Cerebellar nuclear complex (tissue), 1 donor: ENCODE measurements at places on chromosomes 5 and 9.

GRCh38 chr9:28050941-28051340, 477.7 kb upstream of the C9orf72 start:
- no peak for DNase-seq

DNA sequence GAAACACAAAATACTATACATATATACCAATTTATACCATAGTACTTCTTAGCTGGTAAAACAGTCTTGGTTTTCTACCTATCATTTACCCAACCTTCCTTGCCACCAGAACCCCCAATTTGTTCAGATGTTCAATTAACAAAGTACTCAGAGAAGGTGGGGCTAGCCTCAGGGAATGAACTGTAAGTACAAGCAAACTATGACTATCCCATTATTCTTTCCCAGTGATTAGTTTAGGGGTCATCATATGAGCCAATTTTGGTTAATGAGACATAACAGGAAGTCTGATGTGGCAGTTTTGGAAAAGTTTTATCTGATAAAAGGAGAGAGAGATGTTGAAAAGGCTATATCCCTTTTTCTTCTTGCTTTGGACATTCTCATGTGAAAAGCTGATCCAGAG, 125.8 kb downstream of the DTWD2 start:
- DNase-seq, result no peak

DNA sequence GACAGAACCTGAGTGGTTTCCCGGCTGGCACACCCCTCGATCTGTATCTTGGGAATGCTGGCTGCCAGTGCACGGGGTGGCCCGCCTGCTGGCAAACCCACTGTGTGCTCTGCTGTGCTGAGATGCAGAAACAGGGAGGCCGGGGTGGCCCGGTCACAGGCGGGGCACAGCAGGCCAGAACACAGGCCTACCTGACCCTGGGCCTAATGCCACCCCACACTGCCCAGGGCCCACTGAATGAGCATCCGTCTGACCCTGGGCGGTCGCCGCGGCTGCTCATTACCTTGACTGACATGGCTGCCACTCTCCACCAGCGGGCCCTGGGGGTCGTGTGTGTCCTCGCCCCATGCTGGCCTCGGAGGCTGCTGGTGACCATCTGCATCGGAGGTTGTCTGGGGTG, 14.2 kb upstream of the QSOX2 start:
- DNase-seq, result no peak

DNA sequence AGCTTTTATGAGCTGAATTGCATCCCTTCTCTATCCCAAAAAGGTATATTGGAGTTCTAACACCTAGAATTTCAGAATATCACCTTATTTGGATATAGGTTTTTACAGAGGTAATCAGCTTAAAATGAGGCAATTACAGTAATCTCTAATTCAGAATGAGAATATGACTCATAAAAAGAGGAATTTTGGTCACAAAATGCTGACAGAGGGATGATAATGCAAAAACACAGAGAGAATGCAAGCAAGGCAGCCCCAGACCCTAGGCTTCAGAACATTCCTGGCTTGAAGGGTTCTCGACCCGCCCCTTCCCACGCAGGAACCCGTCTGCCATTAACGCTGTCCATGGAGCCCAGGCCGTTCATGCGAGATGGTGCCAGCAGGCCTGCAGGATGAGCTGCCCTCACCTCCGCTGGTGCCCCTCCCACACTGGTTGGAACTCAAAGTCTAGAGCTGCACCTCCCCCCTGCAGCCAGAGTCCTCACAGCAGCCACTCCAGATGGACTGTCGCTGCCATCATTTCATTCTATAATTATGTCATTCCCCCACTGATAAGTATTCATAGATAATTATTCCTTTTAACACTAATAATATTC, 1173.4 kb upstream of the ACO1 start:
- no peak for DNase-seq

DNA sequence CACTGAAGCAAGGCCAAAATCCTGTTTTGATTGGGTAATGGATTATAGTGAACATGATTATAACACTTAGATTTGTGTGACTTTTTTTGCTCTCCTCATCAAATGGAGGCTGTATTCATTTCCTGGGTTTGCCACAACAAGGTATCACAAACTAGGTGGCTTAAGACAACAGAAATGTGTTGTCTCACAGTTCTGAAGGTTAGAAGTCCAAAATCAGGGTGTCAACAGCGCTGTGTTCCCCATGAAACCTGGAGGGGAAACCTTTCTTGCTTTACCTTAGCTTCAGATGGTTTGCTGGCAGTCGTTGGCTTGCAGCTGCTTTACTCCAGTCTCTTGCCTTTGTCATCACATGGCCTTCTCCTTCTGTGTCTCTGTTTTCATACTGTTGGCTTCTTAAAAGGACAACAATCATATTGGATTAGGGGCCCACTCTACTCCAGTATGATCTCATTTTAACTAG, 32.4 kb downstream of the CDC42SE2 start:
- no peak for DNase-seq

DNA sequence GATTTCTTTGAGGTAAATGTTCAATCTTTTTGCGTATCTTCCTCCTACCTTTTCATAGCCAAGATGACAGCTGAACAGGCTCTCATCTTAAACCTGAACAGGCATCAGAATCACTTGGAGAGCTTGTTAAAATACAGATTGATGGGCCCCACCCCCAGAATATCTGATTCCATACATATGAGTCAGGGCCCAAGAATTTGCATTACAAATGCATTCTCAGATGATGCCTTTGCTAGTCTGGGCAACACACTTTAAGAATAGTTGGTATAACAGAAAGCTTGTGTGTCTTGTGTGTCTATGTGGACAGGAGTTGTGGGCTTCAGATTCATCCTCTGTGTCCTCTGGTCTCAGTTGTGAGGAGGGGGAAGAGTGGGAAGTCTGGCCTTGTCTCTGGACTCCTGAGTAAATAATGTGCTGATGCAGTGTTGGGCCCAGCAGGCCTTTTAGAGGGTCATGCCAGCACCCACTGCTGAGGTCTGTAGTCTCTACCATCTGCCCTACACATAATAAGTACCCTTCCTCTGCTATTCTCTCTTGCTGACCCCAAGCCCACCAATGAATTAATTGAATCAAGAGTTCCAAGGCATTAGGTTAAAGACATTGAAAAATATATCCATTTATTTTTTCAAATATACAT, 43.1 kb downstream of the PTCD2 start:
- no peak for DNase-seq

DNA sequence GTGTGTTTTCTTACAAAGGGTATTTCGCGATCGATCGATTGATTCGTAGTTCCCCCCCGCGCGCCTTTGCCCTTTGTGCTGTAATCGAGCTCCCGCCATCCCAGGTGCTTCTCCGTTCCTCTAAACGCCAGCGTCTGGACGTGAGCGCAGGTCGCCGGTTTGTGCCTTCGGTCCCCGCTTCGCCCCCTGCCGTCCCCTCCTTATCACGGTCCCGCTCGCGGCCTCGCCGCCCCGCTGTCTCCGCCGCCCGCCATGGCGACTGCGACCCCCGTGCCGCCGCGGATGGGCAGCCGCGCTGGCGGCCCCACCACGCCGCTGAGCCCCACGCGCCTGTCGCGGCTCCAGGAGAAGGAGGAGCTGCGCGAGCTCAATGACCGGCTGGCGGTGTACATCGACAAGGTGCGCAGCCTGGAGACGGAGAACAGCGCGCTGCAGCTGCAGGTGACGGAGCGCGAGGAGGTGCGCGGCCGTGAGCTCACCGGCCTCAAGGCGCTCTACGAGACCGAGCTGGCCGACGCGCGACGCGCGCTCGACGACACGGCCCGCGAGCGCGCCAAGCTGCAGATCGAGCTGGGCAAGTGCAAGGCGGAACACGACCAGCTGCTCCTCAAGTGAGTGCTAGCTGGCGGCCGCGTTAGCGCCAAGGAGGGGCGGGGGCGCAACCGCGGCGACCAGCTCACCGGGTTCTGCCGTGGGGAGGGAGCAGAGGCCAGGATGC, 480 bp downstream of the LMNB1 start:
- no peak for DNase-seq

GRCh38 chr5:116032094-116032517, at the start of gene ARL14EPL:
ARL14EPL (plus strand) TSS chr5:116032472; CDS start chr5:116051466, 18,994 bp downstream.
- no peak for DNase-seq

- no peak for DNase-seq
Observed at GRCh38 chr9:5869315-5870019, 21.2 kb upstream of the MLANA start.

DNA sequence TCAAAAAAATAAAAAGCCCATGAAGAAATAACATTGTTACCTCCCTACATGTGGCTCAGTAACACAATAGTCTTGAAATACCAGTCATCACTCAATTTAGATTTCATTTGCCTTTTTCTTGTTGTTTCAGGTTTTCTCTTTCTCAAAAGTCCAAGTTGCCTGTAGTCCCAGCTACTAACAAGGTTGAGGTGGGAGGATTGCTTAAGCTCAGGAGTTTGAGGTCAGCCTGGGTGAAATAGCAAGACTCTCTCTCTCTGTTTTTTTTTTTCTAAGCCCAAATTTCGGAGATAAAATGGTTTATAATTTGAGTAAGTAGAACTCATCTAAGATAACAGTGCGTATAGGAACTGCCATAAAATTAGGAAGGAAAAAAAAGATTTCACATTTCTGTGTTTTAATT, 17.5 kb upstream of the NDUFS4 start:
- DNase-seq, result no peak

DNA sequence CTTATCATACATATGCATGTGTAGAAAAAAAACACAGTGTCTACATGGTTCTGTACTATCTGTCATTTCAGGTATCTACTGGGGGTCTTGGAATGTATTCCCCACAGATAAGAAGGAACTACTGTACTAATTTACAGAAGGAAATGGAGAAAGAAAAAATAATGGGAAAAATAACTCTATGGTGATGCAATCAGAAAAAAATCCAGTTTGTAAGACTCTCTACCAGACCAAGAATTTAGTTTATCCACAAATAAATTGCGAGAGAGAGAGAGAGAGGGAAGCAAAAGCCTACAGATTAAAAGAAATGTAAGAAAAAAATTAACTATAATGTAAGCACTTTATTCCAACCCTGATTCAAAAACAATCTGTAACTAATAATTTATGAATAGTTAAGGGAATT, 708.6 kb upstream of the ZNF608 start:
- DNase-seq, result no peak

DNA sequence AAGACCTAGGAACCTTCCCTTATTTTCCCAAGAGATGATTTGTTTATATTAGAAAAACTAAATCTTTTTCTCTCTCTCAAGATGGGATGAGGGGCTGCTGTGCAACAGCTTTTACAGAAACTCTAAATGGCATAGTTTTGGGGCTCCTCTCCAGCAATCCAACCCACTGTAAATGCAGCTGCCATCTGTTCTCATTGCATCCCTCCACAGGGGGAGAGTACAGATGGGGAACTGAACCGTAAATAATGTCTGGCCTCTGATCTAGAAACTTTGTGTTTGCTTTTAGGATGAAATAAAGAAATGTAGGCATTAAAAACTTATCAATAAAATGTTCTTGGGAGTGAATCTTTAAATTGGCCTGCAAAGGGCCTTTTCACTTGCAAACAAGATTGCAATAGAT, 291.4 kb downstream of the MCTP1 start:
- no peak for DNase-seq

- no peak for DNase-seq
Observed at GRCh38 chr5:6652025-6652424, 18.8 kb downstream of the SRD5A1 start.
